ENCODE measurements at places on chromosomes 7 and 10.

- DNase-seq, result no peak
Observed at GRCh38 chr7:81676105-81676811, 93.6 kb downstream of the HGF start.

- DNase-seq, result no peak
Observed at GRCh38 chr10:24344695-24345463, 135.9 kb downstream of the KIAA1217 start.

GRCh38 chr7:105885387-105886111 lies 9.2 kb upstream of the ATXN7L1 start:
- DNase-seq, result no peak

- no peak for DNase-seq
Observed at GRCh38 chr7:44998153-44998871, 1.7 kb upstream of the CCM2 start.

DNA sequence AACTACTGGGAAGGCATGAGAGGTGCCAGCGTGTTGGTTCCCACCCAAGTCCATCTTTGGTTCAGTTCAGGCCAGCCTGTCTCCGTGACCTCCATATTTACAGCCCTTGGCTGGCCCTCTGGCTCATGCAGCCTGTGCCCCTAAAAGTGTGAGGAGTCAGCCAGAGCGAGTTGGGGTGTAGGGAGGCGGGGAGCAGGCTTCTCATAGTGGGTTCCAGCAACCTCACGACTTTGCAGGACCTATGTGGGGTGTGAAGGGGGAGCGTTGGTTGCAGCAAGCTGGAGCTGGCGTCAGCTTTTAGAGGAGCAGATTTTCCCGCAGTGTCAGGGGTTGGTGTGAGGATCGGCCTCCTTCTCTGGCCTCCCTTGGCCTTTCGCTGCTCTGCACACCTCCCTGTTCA lies 9.8 kb downstream of the TSPAN14 start:
- DNase-seq, result no peak

DNA sequence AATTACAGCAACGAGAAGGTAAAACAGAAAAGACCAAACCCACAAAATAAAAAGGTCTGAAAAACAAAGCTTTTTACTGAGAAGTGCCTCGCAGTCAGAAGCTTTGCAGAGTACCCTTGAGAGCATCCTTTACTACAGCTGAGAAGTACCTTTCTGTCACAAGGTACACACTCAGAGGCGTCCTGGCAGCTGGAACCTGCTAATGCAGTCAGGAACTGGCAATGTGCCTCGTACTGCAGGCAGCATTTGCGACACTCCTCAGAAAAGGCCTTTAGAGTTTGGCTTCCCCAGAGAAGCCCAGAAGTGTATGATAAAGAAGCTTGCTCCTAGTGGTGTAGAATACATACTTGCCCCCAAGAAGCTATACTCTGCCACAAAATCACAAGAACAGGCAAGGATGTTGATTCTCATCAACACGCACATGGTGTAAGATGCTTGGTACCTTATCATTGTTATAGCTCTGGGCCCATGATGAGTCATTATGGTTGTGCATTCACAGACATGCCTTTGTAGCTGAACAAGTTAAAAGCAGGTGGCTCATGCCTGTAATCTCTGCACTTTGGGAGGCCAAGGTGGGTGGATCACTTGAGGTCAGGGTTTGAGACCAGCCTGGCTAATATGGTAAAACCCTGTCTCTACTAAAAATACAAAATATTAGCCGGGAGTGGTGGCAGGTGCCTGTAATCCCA lies 2.0 kb upstream of the GTPBP4 start:
- no peak for DNase-seq

- DNase-seq, result no peak
Observed at GRCh38 chr7:1690359-1690958, 20.4 kb downstream of the ELFN1 start.

Measured in CD4-positive, alpha-beta T cell treated with Interleukin-10 for 1 hour (primary cell).